ENCODE measurements at places on chromosomes 3 and 15.
A peak's percentile ranks its signal among the peaks of the same experiment; 100 is the strongest.

GRCh38 chr3:196096382-196096953 is 14.6 kb upstream of the TFRC start:
- H3K27me3 ChIP-seq = no peaks in the 10 kb centered on the region
- no peaks in the 10 kb centered on the region for H3K36me3 ChIP-seq
- peaks cover 3% of the 10 kb centered on the region for H3K4me1 ChIP-seq

- no peak for DNase-seq
- H3K36me3 ChIP-seq = peaks cover 33% of the 10 kb centered on the region
- no peak overlapping the region for H3K4me3 ChIP-seq
- no peaks in the 10 kb centered on the region for H3K27me3 ChIP-seq
- no peaks in the 10 kb centered on the region for H3K4me1 ChIP-seq
- H3K27ac ChIP-seq = no peak overlapping the region
Observed at GRCh38 chr3:28399206-28399605, 50.6 kb upstream of the AZI2 start.

DNA sequence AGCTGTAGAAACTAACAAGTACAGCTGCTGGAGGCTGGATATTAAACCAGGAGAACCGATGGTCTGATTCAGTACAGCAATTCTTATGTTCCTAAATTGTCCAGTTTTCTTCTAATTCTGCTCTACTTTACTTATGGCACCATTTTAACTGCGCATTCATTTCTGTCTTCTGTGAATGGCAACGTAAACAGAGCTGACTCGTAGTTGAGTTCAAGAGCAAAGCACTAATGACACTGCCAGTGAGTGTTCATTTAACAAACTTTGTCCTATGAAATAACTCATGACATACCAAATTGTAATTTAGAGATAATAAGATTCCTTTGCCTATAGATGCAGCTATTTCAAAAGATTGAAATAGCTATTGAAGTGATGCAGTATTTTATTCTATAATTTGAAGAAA is 48.7 kb downstream of the BCHE start:
- H3K27me3 ChIP-seq = no peaks in the 10 kb centered on the region
- H3K36me3 ChIP-seq = peaks cover 9% of the 10 kb centered on the region
- no peak for DNase-seq
- no peaks in the 10 kb centered on the region for H3K4me1 ChIP-seq
- no peak overlapping the region for H3K27ac ChIP-seq

DNA sequence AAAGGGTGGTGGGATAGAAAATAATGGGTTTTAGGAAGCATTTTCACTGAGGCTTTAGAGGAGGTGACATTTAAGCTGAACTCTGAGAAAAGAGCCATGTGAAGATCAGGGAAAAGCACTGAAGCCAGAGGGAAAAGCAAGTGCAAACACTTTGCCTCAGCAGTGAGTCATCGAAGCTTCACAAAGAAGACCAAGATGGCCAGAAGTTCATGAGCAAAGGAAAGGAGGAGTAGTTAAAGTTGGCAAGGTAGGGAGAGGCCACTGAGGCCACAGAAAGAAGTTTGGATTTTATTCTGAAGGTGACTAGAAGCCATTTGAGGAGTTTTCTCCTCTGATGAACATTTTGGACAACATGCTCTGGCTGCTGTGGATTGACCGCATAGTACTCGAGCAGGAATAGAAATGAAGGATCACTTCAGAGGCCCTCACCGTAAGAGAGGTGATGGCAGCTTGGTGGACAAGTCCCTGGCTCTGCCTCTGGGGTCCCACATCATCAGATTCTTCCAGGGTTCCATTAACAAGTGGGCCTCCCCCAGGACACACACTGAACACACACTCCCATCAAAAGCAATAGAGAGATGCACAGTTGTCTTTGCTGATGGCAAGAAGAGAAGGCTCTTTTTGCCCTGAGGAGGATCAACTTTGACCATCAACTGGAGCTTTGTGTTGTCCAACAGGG is 75.5 kb downstream of the TOP2B start:
- H3K27ac ChIP-seq = peak overlapping the region; percentile 16
- no peaks in the 10 kb centered on the region for H3K27me3 ChIP-seq

GRCh38 chr15:69665641-69666111 is 213.1 kb downstream of the RPLP1 start:
- no peak overlapping the region for H3K27ac ChIP-seq
- no peaks in the 10 kb centered on the region for H3K36me3 ChIP-seq
- H3K27me3 ChIP-seq = no peaks in the 10 kb centered on the region
- no peak for DNase-seq
- H3K4me3 ChIP-seq = no peak overlapping the region

DNA sequence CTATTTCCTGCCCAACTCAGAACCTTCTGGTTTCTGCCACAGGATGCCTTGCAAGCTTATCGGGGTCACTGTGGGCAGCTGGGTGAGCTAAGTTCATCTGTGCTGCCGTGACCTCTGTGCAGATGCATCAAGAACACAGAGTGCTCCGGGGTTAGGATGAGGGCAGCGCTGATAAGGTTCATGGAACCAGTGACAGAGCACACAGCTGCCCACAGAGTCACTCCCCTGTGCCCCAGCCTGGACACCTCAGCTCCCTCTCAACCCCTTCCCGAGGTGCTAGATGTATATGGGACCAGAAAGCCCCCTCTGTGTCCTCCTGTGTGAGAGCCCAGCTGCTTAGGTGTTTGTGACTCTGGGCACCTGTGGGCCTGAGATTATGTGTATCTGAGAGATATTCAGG is 15.8 kb upstream of the ALAS1 start:
- no peak overlapping the region for H3K4me3 ChIP-seq
- H3K27ac ChIP-seq = peak overlapping the region; percentile 20
- no peaks in the 10 kb centered on the region for H3K27me3 ChIP-seq
- peaks cover 20% of the 10 kb centered on the region for H3K4me1 ChIP-seq
- no peaks in the 10 kb centered on the region for H3K36me3 ChIP-seq
- DNase-seq = no peak

DNA sequence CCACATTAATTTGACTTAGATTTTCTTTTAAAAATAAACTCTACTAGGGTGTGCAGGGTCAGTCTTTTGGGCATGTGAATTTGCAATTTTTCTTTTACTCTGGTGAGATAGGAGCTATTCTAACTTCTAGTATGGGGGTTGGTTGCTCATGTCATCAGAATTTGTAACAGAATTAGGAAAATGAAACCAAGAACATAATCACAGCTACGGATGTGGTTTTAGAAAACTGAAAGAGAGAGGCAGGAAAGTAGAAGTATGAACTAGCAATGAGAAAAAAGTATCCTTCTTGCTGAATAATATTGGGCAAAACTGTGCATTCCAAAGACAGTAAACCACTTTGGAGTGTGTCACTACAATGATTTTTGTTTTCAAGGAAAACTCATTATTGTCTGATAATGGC is 43.3 kb downstream of the ADPGK start:
- peak overlapping the region; percentile 83 for H3K27ac ChIP-seq
- peaks cover 38% of the 10 kb centered on the region for H3K36me3 ChIP-seq
- no peaks in the 10 kb centered on the region for H3K27me3 ChIP-seq
- no peak for DNase-seq
- H3K4me3 ChIP-seq = peak overlapping the region; percentile 59

- H3K27ac ChIP-seq = no peak overlapping the region
- H3K36me3 ChIP-seq = no peaks in the 10 kb centered on the region
- H3K4me3 ChIP-seq = no peak overlapping the region
- H3K27me3 ChIP-seq = no peaks in the 10 kb centered on the region
- H3K4me1 ChIP-seq = no peaks in the 10 kb centered on the region
Observed at GRCh38 chr3:151537726-151538125, 76.9 kb upstream of the IGSF10 start.

DNA sequence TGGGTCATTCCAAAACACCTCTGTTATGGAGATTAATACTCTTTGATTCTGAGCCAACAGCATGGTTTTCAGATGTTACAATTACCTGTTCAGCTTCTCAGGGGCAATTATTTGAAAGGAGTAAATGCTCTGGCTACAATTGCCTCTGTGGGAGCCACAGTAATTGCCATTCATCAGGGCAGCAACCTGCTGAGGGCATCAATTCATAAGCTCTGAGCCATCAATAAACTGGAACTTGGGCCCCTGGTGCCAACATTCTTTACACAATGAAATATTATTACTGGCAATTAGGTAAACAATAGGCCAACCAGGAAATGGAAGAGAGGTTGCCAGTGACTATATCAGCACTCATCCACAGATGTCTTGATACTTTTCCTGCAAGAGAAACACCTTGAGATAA is 660.8 kb downstream of the MECOM start:
- no peaks in the 10 kb centered on the region for H3K4me1 ChIP-seq
- H3K27me3 ChIP-seq = no peaks in the 10 kb centered on the region
- no peak overlapping the region for H3K27ac ChIP-seq

GRCh38 chr15:99966815-99967214 is 233.6 kb upstream of the LYSMD4 start:
- H3K27me3 ChIP-seq = peaks cover 2% of the 10 kb centered on the region
- H3K36me3 ChIP-seq = no peaks in the 10 kb centered on the region
- no peaks in the 10 kb centered on the region for H3K4me1 ChIP-seq
- no peak overlapping the region for H3K4me3 ChIP-seq

GRCh38 chr15:57458356-57458781 is 82.1 kb downstream of the CGNL1 start:
- no peaks in the 10 kb centered on the region for H3K36me3 ChIP-seq
- H3K27me3 ChIP-seq = peaks cover 11% of the 10 kb centered on the region
- H3K27ac ChIP-seq = no peak overlapping the region
- no peak overlapping the region for H3K4me3 ChIP-seq

DNA sequence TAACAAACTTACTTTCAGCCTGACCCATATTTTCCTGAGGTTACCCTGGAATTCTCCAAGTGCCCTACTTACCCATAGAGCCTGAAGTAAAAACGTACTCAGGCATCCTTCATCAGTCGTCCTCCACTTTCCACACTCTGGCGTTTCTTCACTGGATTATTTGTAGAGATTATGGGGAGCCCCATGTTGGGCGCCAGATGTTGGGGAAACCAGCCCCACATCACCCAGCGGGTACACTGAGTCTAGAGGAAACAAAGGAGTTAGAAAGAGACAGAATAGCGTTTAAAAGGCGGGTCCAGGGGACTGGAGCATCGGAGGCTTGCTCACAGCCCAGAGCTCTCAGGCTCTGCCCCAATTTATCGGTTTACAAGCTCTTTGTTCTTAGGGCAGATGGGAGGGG is 9.7 kb upstream of the SLC28A2 start:
- H3K27me3 ChIP-seq = peaks cover 3% of the 10 kb centered on the region
- no peak overlapping the region for H3K27ac ChIP-seq
- no peak overlapping the region for H3K4me3 ChIP-seq
- H3K4me1 ChIP-seq = no peaks in the 10 kb centered on the region
- DNase-seq = no peak
- H3K36me3 ChIP-seq = peaks cover 50% of the 10 kb centered on the region

DNA sequence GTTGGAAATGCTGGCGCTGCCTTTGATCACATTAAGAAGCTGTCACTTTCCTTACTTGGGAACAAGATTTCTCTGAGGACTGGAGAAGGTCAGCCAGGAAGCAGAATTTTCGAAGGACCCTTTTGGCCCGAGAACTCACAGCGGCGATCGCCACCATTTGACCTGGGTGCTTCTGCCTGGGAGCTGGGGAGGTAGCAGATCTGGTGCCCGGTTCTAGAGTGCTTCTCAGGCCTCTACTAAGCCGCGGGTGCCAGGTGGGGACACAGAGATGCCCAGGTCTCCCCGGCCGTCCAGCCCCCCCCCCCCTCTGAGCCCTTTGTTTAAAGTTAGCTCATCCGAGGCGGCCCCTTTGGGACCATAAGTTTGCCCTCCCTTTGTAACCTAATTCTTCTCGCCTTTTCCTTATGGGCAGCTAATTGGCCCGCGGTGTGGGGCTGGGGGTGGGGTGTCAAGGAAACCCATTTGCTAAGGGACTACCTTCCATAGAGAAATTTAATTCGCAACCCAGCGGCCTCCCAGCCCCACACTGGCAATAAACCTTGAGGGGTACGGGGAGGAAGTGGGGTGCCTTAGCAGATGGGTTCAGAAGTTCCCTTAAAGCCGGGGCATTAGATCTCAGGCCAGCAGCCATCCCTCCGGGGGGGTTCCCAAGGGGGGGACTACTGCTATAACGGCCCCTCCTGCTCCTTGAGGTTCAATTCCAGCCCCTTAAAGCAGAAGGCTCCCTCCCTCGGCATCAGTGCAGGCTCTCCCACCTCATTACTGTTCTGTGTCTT is 1.9 kb downstream of the GATA2 start:
- peaks cover 6% of the 10 kb centered on the region for H3K4me1 ChIP-seq
- H3K4me3 ChIP-seq = no peak overlapping the region
- DNase-seq = no peak

DNA sequence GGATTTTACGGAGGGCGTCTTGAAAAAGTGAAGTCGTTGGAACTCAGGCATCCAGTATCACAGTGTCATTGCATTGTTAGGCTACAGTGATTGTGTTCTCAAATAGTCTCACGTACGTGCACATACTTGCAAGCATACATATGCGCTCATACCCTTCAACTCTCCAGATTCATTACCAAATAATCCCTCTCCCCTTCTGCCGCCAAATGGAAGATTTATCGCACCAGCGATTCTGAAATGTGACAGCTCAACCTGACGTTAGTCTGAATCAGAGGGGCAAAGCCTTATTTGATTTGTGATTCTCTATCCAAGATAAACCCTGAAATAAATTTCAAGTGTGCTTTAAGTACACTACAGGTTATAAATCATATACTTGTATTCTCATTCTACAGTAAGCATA is 119.4 kb downstream of the GADL1 start:
- no peaks in the 10 kb centered on the region for H3K36me3 ChIP-seq
- no peak overlapping the region for H3K27ac ChIP-seq
- no peak overlapping the region for H3K4me3 ChIP-seq
- H3K4me1 ChIP-seq = peaks cover 18% of the 10 kb centered on the region
- DNase-seq = no peak
- H3K27me3 ChIP-seq = no peaks in the 10 kb centered on the region

GRCh38 chr15:31483053-31483985 is 156.7 kb downstream of the KLF13 start:
- peak overlapping the region; percentile 91 for H3K4me3 ChIP-seq
- DNase-seq = peak; percentile 68
- peaks cover 24% of the 10 kb centered on the region for H3K4me1 ChIP-seq

- peaks cover 16% of the 10 kb centered on the region for H3K4me1 ChIP-seq
- H3K36me3 ChIP-seq = no peaks in the 10 kb centered on the region
- H3K27me3 ChIP-seq = peaks cover 11% of the 10 kb centered on the region
- H3K27ac ChIP-seq = no peak overlapping the region
- DNase-seq = no peak
- H3K4me3 ChIP-seq = no peak overlapping the region
Observed at GRCh38 chr3:149374391-149374790, 3.1 kb downstream of the TM4SF1 start.

GRCh38 chr15:69731081-69731330 is 278.4 kb downstream of the RPLP1 start:
- peaks cover 15% of the 10 kb centered on the region for H3K4me1 ChIP-seq
- no peak overlapping the region for H3K27ac ChIP-seq
- DNase-seq = no peak
- no peak overlapping the region for H3K4me3 ChIP-seq

All from natural killer cell treated with Interleukin-12 subunit alpha and Interleukin-12 subunit beta and Interleukin-15 and Interleukin-18, amount 100 ng/mL, for 72 hours (primary cell).